ENCODE measurements at places on chromosomes 7 and 10.

DNA sequence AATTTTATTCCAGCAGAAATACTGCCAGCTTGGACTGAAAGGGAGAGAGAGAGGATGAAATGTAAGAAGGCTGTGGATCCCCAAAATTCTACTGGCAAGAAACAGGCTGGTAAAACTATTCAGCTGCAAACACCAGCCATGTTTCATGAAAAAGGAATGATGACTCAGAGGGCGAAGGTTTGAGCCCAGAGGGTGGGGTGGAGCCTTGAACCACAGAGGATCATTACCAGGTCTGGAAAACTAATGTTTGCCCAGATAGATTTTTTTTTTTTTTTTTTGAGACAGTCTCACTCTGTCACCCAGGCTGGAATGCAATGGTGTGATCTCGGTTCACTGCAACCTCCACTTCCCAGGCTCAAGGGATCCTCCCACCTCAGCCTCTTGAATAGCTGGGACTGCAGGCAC, 41.7 kb upstream of the NRF1 start:
- no peak for DNase-seq

DNA sequence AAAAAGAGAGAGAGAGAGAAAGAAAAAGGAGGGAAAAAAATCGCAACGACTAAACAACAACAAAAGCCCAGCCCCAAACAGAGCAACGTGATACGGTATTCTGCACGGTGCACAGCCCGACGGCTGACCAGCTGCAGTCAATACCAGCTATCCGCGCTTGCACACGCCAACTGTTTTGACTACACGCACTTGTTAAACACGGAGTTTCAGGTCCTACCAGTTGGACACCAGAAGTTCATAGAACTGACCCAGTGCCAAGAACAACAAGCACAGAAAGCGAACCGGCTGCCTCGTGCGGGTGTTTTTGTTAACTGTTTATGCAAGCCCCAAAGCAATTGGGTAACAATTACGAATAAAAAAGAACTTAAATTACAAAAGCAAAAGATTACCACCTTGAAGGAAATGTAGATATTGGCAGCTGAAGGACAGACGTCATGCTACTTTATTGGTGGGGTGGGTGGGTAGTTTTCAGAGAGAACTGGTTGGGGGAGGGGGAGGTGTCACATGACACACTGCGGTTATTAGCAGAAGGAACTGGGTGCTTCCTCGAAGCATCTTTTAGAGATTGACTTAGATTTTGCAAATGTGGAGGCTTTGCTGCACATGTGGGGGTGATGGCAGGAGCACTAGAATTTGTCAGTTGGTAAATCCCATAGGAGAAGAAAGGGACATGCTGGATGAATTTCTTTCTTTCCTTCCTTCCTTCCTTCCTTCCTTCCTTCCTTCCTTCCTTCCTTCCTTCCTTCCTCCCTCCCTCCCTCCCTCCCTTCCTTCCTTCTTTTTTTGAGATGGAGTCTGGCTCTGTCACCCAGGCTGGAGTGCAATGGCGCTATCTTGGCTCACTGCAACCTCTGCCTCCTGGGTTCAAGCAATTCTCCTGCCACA, 110.6 kb upstream of the EFCAB10 start:
- no peak for DNase-seq

DNA sequence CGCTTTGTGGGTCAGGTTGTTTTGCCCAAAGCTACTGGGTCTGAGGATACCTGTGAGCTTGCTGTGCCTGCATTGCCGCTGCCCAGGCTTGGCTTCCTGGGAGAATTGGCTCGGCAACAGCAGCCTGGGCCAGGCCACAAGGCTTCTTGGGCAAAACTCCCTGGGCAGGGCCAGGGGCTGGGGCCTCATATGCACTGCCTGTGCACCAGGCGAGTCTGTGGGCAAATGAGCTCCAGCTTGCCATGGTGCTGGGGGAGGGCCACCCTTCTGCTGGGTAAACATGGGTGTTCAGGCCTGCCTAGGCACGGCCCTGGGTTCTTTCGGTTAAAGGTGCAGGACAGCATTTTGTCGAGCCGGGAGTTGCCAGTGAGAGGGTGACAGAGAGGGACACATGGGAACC, 19.4 kb downstream of the ZMIZ1 start:
- DNase-seq: no peak

DNA sequence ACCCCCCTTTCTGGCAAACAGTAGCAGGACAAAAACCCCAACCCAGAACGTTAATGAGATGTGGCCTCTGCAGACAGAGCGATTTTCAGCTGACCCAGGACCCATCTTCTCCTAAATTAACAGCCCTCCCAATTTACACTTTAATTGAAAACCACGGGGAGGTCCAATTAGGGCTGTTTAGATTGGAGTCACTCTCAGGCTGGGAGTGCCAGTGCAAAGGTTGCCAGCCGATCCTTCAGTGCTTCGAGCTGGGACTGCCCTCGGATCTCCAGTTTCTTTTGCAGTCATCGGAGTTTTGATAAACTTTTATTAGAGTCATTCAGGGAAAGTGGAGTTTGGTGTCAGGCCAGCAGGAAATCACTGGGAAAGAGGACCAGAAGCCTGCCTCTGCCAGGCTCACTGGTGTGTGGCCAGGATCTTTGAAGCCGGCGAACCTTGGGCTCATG, 108.0 kb downstream of the DOCK1 start:
- DNase-seq: no peak

DNA sequence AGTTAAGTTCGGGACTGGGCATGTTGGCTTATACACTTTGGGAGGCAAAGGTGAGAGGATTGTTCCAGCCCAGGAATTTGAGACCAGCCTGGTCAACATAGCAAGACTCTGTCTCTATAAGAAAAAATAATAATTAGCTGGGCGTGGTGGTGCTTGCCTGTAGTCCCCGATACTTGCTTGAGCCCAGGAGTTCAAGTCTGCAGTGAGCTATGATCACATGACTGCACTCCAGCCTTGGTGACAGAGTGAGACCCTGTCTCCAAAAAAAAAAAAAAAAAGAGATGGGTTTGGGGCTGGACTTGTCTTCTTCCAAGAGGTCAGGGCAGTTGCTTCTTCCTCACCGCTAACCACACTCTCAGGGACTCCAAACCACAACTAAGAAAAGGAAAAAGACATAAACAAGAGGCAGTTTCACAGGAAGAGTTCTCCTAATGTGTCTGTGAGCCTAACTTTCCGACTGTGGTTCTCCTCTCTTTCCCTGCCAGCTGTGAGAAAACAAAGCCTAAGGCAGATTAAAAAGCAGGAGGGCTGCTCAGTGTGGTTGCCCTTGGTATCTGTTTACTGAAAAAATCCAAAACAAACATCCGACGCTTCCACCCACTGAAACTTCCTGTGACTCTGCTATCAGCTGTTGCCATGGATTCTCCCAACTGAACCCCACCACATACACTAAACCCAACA, 2.4 kb upstream of the SERPINE1 start:
- DNase-seq: no peak

- no peak for DNase-seq
Observed at GRCh38 chr7:129776362-129776722, 164.8 kb downstream of the NRF1 start.

DNA sequence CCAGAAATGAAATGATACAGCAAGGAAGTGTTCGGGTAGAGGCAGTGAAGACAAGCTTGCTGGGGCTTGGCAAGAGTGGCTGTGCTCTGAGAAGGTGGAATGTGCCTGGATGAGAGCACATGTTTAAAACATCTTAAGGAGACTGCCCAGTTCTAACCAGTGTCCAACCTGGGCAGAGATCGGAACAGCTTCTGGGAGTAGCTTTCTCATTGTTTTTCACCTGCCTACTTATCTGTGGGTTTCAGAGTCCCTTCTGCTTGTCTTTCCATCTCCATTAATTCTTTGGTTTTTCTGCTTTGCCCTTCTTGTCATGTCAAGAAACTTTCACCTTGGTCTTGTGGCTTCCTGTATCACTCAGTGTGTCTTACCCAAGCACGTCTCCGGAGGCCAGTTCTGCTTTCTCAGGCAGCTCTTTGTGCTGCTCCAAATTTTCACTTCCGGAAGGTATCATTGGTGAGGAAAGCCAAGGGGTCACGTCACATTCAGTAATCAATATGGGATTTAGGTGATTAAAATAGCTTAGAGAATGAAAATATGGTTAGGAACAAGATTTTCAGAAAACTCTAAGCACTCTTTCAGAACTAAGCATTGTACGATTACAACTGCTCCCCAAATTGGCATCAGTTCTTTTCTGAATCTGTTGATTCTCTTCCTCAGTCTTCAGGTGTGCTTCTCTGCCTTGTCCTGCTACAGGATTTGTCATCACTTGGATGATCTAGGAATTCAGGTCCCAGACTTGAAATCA, 5.5 kb upstream of the LAMB4 start:
- DNase-seq: no peak

DNA sequence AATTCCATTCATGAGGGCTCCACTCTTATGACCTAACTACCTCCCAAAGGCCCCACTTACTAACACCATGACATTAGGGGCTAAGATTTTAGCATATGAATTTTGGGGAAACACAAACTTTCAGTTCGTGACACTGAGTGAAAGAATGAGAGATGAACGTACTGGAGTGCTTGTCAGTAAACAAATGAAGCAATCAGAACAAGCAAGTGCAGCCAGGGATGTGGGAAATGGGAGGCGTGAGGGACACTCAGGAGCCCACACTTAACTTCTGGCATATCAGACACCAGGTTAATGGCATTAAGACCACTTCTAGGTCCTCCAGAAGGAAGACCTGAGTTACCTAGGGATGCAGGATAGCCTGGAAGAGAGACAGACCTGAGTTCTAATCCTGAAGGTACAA, 2.3 kb upstream of the MDFIC start:
- DNase-seq: no peak

- DNase-seq: no peak
Observed at GRCh38 chr10:77552252-77552651, 85.4 kb downstream of the KCNMA1 start.

- no peak for DNase-seq
Observed at GRCh38 chr10:80506189-80506575, 31.5 kb upstream of the SH2D4B start.

- no peak for DNase-seq
Observed at GRCh38 chr10:97748116-97748515, 11.2 kb downstream of the ZFYVE27 start.

- no peak for DNase-seq
Observed at GRCh38 chr7:30692882-30693281, 10.6 kb upstream of the CRHR2 start.

GRCh38 chr7:8208816-8209215, 53.2 kb downstream of the ICA1 start:
- DNase-seq: no peak

DNA sequence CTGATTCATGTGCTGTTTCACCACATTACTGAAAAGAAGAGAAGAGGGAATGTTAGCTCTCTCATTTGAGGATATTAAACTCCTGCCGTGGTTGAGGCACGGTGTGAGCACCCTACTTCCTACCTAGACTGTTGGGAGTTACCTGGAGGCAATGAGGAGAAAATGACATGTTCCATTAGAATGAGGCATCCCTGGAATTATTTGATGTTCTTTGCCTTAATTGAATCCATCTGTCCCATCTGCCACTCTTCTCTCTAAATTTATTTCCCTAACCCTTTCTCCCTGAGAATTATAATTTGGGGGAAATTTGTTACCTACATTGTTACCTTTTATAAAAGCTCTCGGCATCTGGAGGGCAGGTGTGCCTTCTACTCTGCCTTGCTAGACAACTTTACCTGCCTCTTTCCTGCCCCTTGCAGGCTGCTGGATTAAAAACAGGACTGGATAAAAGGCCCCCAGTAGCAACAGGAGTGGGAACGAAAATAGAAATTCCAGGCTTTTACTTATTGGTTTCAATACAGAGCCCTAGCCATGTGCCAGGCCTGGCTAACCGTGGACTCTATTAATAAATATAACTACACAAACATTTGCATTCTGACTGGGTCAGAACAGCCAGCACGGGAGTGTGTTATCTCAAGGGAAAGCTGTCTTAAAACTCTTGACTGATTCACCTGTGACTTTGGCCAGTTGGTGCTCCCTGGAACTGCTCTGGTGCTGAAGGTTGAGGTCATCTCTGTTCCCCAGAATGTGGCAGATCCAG, 4.4 kb upstream of the ATXN7L1 start:
- DNase-seq: no peak

DNA sequence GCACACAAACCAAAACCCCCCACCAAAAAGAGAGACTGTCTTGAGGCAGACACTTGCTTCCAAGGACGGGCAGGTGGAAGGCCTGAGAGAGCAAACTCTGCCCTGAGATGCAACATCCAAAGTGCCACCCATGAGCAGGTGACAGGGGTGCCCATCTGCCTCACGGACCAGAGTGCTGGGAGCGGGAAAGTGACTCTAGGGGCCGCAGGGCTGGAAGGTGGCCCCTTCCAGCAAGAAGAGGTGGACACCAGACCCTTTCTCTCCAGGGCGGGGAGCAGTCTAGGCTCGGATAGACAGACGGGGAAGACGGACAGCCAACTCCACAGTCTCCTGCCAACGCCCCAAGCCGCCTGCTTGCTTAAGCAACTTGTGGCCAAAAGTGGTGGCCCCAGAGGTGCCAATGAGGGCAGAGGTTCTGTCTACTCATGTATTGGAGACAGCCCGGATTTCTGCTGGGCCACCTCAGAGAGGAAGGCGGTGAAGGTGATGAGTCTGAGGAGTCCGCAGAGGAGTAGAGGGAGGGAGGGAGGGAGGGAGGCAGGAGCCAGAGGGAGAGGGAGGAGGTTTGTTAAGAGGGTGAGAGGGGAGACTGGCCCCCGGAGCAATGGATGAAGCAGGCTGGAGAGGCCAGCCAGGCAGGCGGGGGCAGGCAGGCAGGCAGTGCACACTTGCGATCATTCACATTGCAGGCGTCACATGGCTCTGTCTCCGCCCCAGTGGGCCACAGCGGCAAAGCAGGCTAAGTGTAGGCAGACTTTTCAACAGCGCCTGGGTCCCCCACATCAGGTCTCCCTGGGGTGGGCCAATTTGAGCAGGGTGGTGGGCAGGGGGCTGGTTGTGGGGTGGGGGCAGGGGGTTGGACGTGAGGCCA, 65.6 kb downstream of the SLC29A4 start:
- no peak for DNase-seq

DNA sequence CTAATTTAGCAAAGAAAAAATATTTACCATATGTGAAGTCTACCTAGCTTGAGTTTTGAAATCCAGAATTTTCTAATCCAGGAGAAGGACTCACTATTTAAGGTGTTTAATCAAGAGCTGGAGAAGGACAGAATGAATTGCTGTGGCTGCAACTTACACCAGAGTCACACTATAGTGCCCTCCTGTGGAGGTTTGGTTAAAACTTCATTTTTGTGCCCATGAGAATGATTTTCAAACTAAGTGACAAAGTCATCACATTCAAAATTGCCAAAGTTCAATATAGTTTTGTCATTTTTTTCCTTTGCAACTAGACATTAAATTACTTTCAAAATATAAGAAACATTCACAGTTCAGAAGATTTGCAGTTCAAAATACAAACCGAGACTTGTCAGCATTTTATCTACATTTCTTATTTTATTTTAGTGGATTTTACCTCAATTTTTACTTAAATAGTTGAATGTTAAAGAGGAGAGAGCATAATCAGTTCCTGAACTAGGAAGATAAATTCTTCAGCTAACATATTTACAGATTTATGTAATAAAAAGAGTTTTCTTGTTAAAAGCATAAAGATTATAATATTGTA, 70.7 kb downstream of the CABCOCO1 start:
- DNase-seq: no peak

- no peak for DNase-seq
Observed at GRCh38 chr7:150992833-150993302, 2.1 kb downstream of the NOS3 start.
